Cardiac muscle cell (in vitro differentiated cells and primary cell): ENCODE measurements at places on chromosomes 11 and 22. TPM values are rescaled to one million over a fixed set of nuclear protein-coding genes. Genes with fewer than 3 reads are reported as not detected.

The CD248 gene
- total RNA-seq, result 7.9 and 11.4 TPM in 2 replicates

DNA sequence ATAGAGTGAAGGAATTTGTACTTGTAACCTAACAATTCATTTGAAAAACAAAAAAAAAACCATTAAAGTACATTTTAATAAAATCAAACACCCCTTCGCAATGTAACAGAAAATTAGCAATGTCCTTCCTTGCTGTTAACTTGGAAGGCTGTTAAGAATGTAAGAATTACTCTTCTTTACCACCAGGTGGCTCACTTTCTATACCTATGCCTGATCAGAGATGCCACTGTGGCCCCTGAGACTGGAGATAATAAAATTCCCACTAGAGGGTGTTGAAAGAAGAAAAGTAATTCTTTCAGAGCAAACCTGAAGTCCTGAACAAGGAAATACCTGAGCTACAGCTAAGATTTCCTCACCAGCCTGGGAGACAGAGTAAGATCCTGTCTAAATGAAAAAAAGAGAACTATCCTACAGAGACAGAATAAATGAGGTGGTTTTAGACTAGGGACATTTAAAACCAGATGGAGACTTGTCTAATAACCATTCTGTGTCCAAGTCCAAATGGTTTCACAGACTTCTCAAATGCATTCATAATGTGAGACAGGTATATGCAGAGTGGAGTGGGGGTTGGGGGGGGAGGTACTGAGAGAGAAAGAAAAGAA lies 1089.3 kb downstream of the FAM181B start:
- H3K27ac ChIP-seq, result no peak overlapping the region
- no peak overlapping the region for H3K4me3 ChIP-seq
- DNase-seq, result peak; percentile 75
- H3K27me3 ChIP-seq, result peaks cover 45% of the 10 kb centered on the region
- no peaks in the 10 kb centered on the region for H3K36me3 ChIP-seq

The IMMP1L gene
- 35.5 and 110 TPM in 2 replicates for total RNA-seq

- no peak for DNase-seq
- no peaks in the 10 kb centered on the region for H3K4me1 ChIP-seq
- H3K36me3 ChIP-seq, result no peaks in the 10 kb centered on the region
- H3K27ac ChIP-seq, result no peak overlapping the region
- H3K27me3 ChIP-seq, result peaks cover 13% of the 10 kb centered on the region
- no peak overlapping the region for H3K4me3 ChIP-seq
Measured at GRCh38 chr11:64472593-64473455, 113.9 kb downstream of the RPS6KA4 start.

- H3K27ac ChIP-seq, result peak within 1 kb of the TSS; percentile 24
- H3K4me1 ChIP-seq, result peaks cover 21% of the 10 kb centered on the region
- DNase-seq, result peak; percentile 78
- H3K27me3 ChIP-seq, result no peaks in the 10 kb centered on the region
- no peaks in the 10 kb centered on the region for H3K36me3 ChIP-seq
Measured at GRCh38 chr22:37639070-37639760, at the start of gene SH3BP1. TSS of gene SH3BP1 (plus strand) at chr22:37639669. CDS start at chr22:37639788, 119 bp downstream.

DNA sequence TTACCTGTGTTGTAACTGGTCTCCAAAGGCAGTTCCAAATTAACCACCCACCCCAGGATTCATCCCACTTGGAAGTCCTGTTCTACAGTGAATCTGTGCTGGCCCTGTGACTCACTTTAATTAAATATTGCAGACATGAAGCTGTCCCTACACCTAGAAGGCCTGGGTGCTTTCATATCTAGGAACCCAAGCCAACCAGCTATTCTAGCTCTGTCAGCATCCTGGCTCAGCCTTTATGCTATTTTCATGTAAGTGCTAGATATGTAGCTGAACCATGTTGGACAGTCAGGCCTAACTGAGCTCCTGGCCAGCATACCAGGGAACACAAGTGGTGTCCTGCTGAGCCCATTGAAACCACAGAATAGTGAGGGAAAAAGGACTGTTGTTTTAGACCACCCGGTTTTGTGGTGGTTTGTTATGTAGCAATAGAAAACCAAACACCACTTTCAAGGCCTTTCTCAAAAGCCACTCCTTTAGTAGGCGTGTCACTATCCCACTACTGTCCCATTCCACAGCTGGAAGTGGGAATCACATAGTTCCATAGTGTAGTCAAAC lies 30.3 kb downstream of the CNTF start:
- H3K36me3 ChIP-seq, result no peaks in the 10 kb centered on the region
- H3K4me1 ChIP-seq, result no peaks in the 10 kb centered on the region
- H3K27ac ChIP-seq, result no peak overlapping the region
- H3K27me3 ChIP-seq, result no peaks in the 10 kb centered on the region
- H3K4me3 ChIP-seq, result no peak overlapping the region
- no peak for DNase-seq

GRCh38 chr11:9796266-9796665 lies 132.4 kb downstream of the SWAP70 start:
- H3K4me3 ChIP-seq, result no peak overlapping the region
- H3K36me3 ChIP-seq, result no peaks in the 10 kb centered on the region
- no peak for DNase-seq
- no peaks in the 10 kb centered on the region for H3K27me3 ChIP-seq

DNA sequence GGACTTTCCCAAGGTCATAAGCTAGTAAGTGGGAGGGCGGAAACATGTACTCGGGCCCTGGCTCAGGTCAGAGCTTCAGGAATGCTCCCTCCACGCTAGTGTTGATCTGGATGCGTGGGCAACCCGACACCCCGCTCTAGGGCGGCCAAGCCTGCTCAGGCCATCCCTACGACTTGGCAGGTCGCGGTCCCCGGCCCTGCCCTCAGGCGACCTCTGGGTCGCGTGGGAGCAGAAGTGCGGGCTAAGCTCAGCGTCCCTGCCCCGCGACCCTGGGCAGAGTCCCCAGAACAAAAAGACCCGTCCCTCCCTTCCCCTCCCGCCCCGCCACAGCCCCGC lies 781 bp upstream of the TEF start:
- peaks cover 13% of the 10 kb centered on the region for H3K4me1 ChIP-seq
- H3K27me3 ChIP-seq, result no peaks in the 10 kb centered on the region
- peak; percentile 88 for DNase-seq
- peak overlapping the region; percentile 57 for H3K4me3 ChIP-seq
- H3K27ac ChIP-seq, result peak overlapping the region; percentile 99
- no peaks in the 10 kb centered on the region for H3K36me3 ChIP-seq

DNA sequence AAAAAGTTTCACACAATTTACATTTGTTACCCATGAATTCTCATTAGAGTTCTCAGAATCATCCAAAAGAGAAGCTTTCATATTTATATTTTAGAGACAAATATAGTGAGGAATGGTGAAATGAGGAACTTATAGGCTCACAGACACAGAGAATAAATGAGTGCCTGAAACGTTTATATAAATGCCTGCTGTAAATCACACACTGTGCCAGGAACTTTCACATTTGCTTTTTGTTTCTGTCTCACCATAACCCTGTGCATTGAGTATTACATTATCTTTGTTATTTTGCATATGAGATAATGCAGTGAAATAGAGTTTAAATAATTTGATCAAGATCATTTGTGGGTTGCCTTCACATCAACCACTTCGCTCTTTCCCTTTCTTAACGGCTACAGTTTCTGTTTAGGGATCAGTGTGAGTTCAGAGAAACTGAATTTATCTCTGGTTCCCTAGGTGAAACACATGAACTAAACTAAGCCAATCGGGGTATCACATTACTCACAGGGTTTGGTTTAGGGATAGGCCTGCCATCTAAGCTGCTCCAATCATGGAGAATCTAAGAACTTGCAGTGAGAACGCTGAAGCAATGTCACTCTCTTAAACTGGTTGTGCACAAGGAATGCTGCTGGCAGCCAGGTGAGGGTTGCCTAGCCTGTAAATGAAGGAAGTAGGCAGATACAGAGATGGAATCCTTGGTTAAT lies 1339.2 kb upstream of the TENM4 start:
- no peaks in the 10 kb centered on the region for H3K27me3 ChIP-seq
- peaks cover 4% of the 10 kb centered on the region for H3K4me1 ChIP-seq
- H3K27ac ChIP-seq, result no peak overlapping the region
- DNase-seq, result peak; percentile 2
- no peaks in the 10 kb centered on the region for H3K36me3 ChIP-seq
- no peak overlapping the region for H3K4me3 ChIP-seq

GRCh38 chr22:26623984-26624383 lies 2.2 kb downstream of the CRYBA4 start:
- no peak overlapping the region for H3K4me3 ChIP-seq
- H3K27ac ChIP-seq, result no peak overlapping the region
- no peaks in the 10 kb centered on the region for H3K27me3 ChIP-seq
- H3K4me1 ChIP-seq, result no peaks in the 10 kb centered on the region
- no peak for DNase-seq

The CD82 gene
- 8.0 and 14.8 TPM in 2 replicates for total RNA-seq

- no peak for DNase-seq
- peaks cover 12% of the 10 kb centered on the region for H3K36me3 ChIP-seq
- no peak overlapping the region for H3K4me3 ChIP-seq
- no peak overlapping the region for H3K27ac ChIP-seq
- no peaks in the 10 kb centered on the region for H3K4me1 ChIP-seq
Measured at GRCh38 chr22:21685164-21685513, 19.3 kb downstream of the PPIL2 start.

The ADM gene
- 79.6 and 144 TPM in 2 replicates for total RNA-seq

The SPTBN2 gene
- total RNA-seq, result 23.1 and 27.4 TPM in 2 replicates

GRCh38 chr11:46905806-46906205 lies 12.5 kb downstream of the LRP4 start:
- H3K27ac ChIP-seq, result peak overlapping the region; percentile 89
- H3K27me3 ChIP-seq, result no peaks in the 10 kb centered on the region
- H3K36me3 ChIP-seq, result no peaks in the 10 kb centered on the region
- no peak for DNase-seq

DNA sequence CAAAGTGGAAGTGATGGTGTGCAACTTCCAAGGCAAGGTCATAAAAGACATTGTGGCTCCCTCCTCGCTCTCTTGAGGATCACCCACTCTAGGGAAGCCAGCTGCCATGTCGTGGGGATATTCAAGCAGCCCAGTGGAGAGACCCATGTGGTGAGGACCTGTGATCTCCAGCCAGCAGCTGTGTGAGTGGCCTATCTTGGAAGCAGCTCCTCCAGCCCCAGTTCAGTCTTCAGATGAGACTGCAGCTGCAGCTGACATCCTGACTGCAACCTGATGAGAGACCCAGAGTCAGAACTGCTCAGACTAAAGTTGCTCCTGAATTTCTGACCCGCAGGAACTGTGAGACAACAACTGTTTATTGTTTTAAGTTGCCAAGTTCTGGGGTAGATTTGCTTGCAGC lies 86.4 kb upstream of the GRK3 start:
- peaks cover 4% of the 10 kb centered on the region for H3K4me1 ChIP-seq
- H3K27me3 ChIP-seq, result no peaks in the 10 kb centered on the region
- no peak overlapping the region for H3K4me3 ChIP-seq
- peaks cover 2% of the 10 kb centered on the region for H3K36me3 ChIP-seq

- no peaks in the 10 kb centered on the region for H3K36me3 ChIP-seq
- H3K4me3 ChIP-seq, result no peak overlapping the region
- H3K27me3 ChIP-seq, result no peaks in the 10 kb centered on the region
- peak overlapping the region; percentile 15 for H3K27ac ChIP-seq
- DNase-seq, result peak; percentile 79
- no peaks in the 10 kb centered on the region for H3K4me1 ChIP-seq
Measured at GRCh38 chr22:28829358-28830181, 29.2 kb upstream of the XBP1 start.

GRCh38 chr11:2893935-2894334 lies 8.4 kb upstream of the CDKN1C start:
- no peak overlapping the region for H3K4me3 ChIP-seq
- H3K36me3 ChIP-seq, result no peaks in the 10 kb centered on the region
- DNase-seq, result no peak
- peaks cover 3% of the 10 kb centered on the region for H3K4me1 ChIP-seq
- no peaks in the 10 kb centered on the region for H3K27me3 ChIP-seq

The MFNG gene
- total RNA-seq, result 1.2 and 2.6 TPM in 2 replicates

The MUC5AC gene
- not detected in 2 replicates for total RNA-seq

DNA sequence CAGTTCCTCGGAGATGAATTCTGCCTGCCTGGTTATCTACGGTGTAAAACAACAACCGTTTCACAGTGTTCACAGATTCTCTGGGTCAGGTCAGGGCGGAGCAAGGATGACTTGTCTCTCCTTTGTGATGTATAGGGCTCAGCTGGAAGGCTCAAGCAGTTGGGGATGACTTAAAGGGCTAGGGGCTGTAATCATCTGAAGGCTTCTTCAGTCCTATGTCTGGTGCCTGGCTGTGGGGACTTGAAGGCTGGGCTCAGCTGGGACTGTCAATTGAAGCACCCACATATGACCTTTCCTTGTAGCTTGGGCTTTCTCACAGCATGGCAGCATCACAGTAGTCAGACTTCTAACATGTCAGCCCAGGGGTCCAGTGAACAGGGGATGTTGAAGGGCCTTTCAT lies 29.3 kb downstream of the EIF3F start:
- no peaks in the 10 kb centered on the region for H3K36me3 ChIP-seq
- H3K4me3 ChIP-seq, result no peak overlapping the region
- peaks cover 62% of the 10 kb centered on the region for H3K27me3 ChIP-seq
- DNase-seq, result no peak

- H3K4me3 ChIP-seq, result no peak overlapping the region
- no peaks in the 10 kb centered on the region for H3K4me1 ChIP-seq
- H3K27me3 ChIP-seq, result no peaks in the 10 kb centered on the region
- DNase-seq, result peak; percentile 75
- no peaks in the 10 kb centered on the region for H3K36me3 ChIP-seq
Measured at GRCh38 chr11:114762408-114762807, 84.1 kb downstream of the NXPE2 start.

DNA sequence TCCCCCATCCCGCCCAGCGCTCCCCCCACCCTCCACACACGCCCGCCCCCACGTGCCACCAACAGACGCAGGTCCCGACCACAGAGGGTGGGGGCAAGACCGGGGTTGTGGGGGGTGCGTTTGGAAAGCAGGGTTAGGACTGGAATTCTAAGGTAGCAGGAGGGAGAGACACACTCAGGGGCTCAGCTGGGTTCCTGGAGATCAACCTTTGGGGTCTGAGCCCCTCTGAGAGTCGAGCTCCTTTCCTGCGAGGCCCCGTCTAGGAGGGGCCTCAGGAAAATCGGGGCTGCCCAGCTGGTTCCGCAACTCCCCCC lies 429 bp downstream of the PGGHG start:
- H3K4me3 ChIP-seq, result peak overlapping the region; percentile 72
- H3K36me3 ChIP-seq, result no peaks in the 10 kb centered on the region
- no peak for DNase-seq
- H3K27me3 ChIP-seq, result peaks cover 16% of the 10 kb centered on the region

DNA sequence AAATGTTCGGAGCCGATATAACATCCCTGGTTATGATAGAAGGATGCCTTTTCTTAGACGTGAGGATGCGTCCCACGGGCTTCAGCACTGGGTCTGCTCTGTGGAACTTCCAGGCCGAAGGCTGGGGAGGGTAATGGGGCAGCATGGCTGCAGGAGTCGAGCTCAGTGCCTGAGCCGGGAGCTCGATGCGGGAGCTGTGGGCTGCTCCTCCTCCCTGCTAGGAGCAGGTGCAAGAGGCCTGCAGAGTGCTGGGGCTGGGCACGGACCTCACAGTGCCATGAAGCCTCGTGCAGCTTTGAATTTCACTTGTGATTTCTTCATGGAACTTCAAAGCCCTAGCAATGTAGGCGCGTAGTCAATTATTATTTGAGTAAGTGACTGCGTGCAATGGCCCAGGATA lies 6.0 kb downstream of the TUBA8 start:
- peaks cover 8% of the 10 kb centered on the region for H3K27me3 ChIP-seq
- H3K4me3 ChIP-seq, result no peak overlapping the region
- no peaks in the 10 kb centered on the region for H3K4me1 ChIP-seq
- DNase-seq, result no peak
- H3K27ac ChIP-seq, result no peak overlapping the region

GRCh38 chr22:24831687-24832086 lies 25.7 kb downstream of the SGSM1 start:
- H3K4me1 ChIP-seq, result no peaks in the 10 kb centered on the region
- DNase-seq, result no peak
- H3K4me3 ChIP-seq, result no peak overlapping the region
- H3K27ac ChIP-seq, result no peak overlapping the region
- no peaks in the 10 kb centered on the region for H3K27me3 ChIP-seq

- H3K27me3 ChIP-seq, result no peaks in the 10 kb centered on the region
- no peak overlapping the region for H3K4me3 ChIP-seq
- no peaks in the 10 kb centered on the region for H3K36me3 ChIP-seq
- H3K27ac ChIP-seq, result no peak overlapping the region
- peaks cover 9% of the 10 kb centered on the region for H3K4me1 ChIP-seq
- no peak for DNase-seq
Measured at GRCh38 chr11:15660496-15660895, 545.8 kb downstream of the INSC start.
